ENCODE measurements at places on chromosomes 2 and 18.

- no peak for DNase-seq
These were observed 179.1 kb downstream of the ERBB4 start for GRCh38 chr2:212359425-212360067.

DNA sequence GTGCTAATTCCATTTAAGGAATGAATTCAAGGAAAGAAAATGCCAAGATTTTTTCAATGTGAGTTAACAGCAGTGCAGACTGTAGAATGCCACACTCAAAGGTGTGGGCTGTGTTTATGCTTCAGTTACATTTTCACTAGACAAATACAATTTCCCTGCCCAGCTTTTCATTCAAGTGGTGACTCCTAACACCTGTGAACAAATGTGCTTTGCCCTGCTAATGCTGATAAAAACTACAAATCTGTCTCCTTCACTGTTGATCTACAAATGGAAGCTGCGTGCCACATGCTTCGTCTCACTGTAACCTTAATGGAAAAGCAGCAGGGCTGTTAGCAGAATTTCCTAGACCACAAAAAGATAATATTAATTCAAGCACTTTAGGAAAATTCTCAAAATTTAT lies 19.8 kb upstream of the TCF4 start:
- no peak for DNase-seq

DNA sequence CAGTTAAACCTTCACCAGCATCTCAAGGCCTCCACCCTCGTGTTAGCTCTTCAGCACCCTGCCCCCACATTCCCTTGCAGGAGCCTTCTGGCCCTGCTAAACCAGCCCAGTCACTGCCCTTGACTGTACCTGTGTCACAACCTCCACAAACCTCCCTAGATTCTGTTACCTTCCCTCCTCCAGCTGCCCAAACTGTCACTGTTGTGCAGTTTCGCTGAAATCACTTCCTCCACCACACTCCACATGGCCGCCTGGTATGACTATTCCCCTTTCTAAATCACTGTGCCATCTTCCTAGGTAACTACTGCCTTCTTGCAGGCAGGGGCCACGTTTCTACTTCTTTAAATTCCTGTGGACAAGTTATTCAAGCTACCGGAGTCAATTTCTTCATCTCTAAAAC lies 160.2 kb downstream of the GALNT14 start:
- DNase-seq = no peak

GRCh38 chr2:233852056-233852455 lies 2.3 kb downstream of the HJURP start:
- DNase-seq = no peak

DNA sequence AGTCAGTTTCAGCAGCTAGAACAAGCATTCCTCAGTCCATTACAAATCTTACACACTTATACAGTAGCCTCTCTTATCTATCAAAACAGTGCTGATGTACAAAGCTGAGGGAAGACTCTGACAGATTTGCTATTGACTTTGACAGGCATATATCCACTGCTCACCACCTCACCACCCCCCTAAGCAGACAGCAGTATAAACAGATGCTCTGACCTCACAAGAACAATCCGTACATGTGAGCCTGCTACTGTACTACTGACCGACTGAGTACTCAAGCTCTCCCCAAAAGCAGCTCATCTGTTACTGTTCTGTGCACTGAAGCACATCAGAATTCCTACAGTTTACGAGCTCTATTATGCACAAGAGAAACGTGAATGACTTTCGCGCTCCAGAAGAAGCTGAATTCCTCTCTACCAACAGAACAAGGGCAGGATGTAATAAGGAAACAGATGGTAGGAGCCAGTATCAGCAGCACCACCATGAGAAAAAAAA lies 95.6 kb upstream of the PDE1A start:
- peak; percentile 48 for DNase-seq

- DNase-seq = no peak
These were observed 44.0 kb downstream of the MAL start for GRCh38 chr2:95069465-95069864.

GRCh38 chr2:23754970-23755369 lies 172.0 kb downstream of the ATAD2B start:
- DNase-seq = no peak

DNA sequence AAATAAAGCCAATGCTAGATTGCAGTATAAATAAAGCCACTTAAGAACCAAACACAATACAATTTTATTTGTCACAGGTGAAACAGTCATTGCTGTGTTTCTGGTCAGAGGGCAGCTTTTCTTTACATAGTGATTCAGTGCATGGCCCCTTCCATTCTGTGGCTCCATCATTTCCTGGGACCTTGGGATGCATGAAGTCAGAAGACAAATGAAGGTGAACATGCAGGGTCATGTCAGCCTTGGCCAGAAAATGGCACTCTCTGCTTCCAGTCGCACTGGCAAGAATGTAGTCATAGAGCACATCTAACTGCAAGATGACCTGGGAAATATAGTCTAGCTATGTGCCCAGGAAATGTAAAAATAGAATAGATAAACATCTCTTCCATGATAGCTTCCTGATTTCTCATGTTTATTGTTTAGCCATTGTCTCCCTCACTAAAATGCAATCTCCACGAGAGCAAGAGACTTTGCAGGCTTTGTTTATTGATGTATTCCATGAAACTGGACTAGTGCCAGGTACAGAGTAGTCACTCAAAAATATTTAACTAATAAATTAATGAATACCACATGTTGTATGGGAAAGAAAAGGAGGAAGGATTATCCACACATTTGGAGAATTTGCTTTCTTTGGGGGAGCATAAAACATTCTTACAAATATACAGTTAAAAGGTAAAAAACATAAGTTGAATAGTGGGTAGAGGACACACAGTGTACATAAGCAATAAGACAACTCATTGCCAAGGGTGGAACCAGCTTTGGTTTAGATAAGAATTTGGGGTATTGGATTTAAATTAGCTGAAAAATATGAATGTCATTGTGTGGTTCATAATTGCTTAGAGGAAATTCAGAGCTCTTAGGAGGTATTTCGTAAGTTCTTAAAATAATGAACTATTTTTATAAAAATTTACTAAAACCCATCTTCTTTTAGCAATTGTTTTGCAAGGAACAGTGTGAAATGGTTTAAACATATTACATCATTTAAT lies 343.8 kb downstream of the PID1 start:
- no peak for DNase-seq

DNA sequence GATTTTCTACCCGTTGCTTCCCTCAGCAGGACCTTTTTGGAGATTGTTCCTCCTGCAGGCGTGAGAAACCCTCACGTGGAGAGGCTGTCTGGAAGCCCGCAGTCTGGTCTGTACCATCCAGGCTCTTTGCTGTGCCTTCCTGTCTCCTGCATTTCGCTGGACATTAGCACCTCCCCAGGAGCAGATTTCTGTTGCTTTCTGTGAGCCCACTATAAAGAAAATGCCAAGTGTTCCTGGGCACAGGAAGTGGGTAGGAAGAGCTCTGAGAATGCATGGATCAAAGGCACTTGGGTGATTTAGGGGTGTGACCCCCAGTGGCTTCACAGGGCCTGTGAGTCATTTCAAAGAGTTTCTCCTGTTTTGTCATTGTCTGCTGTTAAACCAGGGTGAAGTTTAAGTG lies 27.3 kb downstream of the SPTBN1 start:
- no peak for DNase-seq

DNA sequence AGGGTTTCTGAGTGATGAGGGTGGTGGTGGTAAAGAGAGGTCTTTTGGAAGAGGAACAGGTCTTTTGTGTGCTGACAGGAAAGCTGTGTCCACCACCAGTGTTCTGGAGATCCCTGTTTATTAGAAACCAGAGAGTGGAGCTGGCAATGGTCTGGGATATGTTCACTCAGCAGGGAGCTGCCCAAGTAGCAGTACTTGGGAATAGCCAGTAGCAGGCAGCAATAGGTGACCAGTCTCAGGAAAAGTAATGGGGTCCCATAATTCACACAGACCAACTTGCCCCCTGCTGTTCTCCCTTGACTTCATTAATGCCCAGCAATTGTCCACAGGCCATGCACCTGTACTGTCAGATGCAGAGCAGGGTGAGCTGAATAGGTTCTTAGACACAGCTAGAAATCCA lies 1.8 kb downstream of the TSPYL6 start:
- no peak for DNase-seq

All from cerebellar nuclear complex (tissue), 1 donor.